ENCODE measurements at places on chromosomes 5 and 9. TPM values are rescaled to one million over a fixed set of nuclear protein-coding genes. Genes with fewer than 3 reads are reported as not detected.
A peak's percentile ranks its signal among the peaks of the same experiment; 100 is the strongest.

DNA sequence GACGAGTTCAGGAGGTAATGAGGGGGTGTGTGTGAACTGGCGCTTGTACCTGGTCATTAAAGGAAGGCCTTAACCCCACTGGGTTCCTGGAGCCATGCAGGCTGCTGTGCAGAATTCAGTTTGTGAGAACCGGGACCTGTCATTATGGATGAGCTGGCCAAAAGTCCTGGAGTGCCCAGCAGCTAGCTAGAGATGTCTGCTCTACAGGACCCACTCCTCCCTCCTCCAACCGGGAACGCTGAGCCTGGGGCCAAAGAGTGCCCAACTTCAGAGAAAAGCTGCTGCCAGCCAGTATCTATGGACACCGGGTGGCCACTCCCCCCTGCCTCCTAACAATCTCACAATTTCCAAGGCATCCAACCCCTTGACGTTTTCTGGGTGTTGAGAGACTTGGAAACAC, 1.2 kb downstream of the ENTREP1 start:
- H3K36me3 ChIP-seq = no peaks in the 10 kb centered on the region
- H3K27me3 ChIP-seq = no peaks in the 10 kb centered on the region
- H3K4me1 ChIP-seq = peaks cover 5% of the 10 kb centered on the region
- DNase-seq = no peak
- H3K27ac ChIP-seq = no peak overlapping the region
- H3K4me3 ChIP-seq = no peak overlapping the region

ADGRV1 gene
- 1.1 TPM for total RNA-seq

ADAMTS2 gene
- 58.8 TPM for total RNA-seq

DNA sequence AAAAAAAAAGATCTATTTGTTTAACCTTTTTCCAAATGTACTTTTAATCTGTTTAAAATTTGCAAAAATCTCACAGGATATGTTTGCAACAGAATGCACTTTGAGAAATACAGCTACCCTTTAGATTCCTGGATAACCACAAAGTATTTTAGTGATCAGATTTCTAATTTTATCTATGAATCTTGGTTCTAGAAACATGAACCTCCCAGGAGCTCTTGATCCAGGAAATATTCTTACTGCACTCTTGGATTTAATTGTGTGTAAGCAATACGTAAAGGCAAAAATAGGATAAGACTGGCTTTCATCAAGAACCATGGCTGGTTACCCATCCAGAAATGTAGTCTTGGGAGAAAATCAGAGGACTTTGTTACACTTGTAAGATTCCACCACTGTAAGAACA, 1581.8 kb upstream of the WWC1 start:
- no peaks in the 10 kb centered on the region for H3K36me3 ChIP-seq
- no peaks in the 10 kb centered on the region for H3K4me1 ChIP-seq
- no peak overlapping the region for H3K4me3 ChIP-seq
- DNase-seq = no peak
- no peaks in the 10 kb centered on the region for H3K27me3 ChIP-seq

LIFR gene
- 247 TPM for total RNA-seq

NKD2 gene
- total RNA-seq = not detected

GRCh38 chr9:2560180-2560579, 61.4 kb upstream of the VLDLR start:
- H3K4me1 ChIP-seq = no peaks in the 10 kb centered on the region
- no peaks in the 10 kb centered on the region for H3K27me3 ChIP-seq
- H3K27ac ChIP-seq = peak overlapping the region; percentile 64
- no peak overlapping the region for H3K4me3 ChIP-seq
- no peaks in the 10 kb centered on the region for H3K36me3 ChIP-seq

DNA sequence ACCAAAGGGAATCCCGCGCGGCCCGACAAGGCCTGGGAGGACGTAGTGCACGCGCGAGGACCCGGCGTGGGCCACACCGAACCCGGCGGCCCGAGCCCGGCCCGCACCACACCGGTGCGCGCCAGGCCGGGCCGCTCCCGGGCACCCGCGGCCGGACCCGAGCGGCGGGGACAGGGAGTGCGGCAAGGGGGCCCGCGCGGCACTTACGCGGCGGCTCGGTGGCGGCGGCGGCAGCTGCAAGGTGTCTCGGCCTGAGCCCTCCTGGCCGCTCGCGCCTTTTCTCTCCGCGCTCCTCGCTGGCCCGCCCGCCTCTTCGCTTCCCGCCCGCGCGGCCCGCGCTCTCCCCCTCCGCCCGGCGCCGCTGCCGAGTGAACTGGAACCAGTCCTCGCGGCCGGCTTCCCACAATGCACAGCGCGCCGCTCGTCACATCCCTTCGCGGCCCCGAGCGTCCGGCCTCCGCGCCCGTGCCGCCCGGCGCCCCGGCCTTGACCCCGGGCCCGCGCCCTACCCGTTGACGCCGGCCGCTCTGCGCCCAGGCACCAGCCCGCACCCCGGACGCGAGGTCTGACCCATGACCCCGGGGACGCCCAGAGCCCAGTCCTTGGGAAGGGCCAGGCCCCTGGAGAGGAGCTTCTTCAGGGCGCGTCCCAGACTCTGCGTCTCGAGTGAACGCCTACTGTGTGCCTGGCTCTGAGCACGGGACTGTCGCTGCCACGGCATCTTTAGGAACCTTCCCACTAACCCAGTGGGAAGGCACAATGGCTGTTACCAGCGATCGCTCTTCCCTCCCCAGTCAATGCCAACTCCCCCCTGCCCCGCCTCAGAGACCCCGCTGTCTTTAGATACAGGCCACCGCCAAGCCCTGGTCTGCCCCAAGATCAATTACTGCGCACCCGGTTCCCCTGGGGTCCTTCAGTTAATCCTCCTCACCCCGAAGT, at the start of gene MACROH2A1:
MACROH2A1 (minus strand) TSS at position 377 of the 939 bp plus-strand sequence. CDS start 10,138 bp downstream, outside the sequence.
- H3K36me3 ChIP-seq = no peaks in the 10 kb centered on the region
- peak; percentile 81 for DNase-seq
- H3K4me3 ChIP-seq = peak within 1 kb of the TSS; percentile 87
- no peaks in the 10 kb centered on the region for H3K4me1 ChIP-seq

TBC1D9B gene
- total RNA-seq = 210 TPM

- H3K4me1 ChIP-seq = peaks cover 17% of the 10 kb centered on the region
- no peak within 1 kb of the TSS for H3K27ac ChIP-seq
- DNase-seq = no peak
- H3K27me3 ChIP-seq = peaks cover 2% of the 10 kb centered on the region
- H3K36me3 ChIP-seq = no peaks in the 10 kb centered on the region
Measured at GRCh38 chr9:34628656-34629490, at the start of gene ARID3C. Gene ARID3C, minus strand, starts transcription at chr9:34629066. Its CDS starts 1,052 bp downstream, at chr9:34628014.

DNA sequence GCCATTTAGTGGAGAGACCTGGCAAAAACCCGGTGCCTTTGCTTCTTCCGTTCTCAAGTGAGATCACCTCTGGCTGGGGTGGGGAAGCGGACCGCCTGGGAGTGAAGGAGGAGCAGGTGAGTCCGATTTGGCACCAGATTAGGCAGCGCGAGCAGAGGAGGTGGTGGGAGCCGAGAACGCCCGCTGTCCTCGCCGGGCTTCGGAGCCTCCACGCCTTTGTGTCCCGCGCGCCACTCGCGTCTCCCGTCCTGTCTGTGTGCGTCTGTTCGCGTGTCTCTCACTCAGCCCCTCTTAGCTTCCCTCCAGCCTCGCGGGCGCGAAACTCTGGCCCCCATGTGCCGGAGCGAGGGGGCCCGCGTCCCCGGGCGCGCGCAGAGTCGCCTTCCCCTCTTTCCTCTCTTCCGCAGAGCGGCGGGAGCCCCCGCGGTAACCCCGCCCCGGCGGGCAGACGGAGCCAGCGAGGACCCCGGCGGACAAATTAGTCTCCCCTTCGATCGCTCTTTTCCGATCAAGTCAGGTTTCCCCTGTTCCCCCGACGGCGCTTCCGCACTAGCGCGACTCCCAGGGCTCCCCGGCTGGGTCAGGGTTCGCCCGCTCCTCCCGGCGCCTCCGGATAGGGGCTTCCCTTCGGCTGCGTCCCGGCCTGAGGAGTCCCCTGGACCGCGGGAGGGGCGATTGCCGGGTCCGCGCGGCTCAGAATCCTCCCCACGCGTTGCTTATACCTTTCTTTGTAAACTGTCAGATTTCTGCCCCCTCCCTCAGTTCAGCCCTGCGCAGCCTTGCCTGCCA, 7.1 kb downstream of the POU4F3 start:
- peaks cover 5% of the 10 kb centered on the region for H3K4me1 ChIP-seq
- no peak for DNase-seq
- H3K27me3 ChIP-seq = peaks cover 84% of the 10 kb centered on the region
- H3K4me3 ChIP-seq = no peak overlapping the region
- H3K27ac ChIP-seq = no peak overlapping the region

RNF38 gene
- total RNA-seq = 55.5 TPM

GARIN3 gene
- total RNA-seq = not detected

TRPM3 gene
- 8.1 TPM for total RNA-seq

PIP5KL1 gene
- not detected for total RNA-seq

ANKRD31 gene
- total RNA-seq = 1.5 TPM

DNA sequence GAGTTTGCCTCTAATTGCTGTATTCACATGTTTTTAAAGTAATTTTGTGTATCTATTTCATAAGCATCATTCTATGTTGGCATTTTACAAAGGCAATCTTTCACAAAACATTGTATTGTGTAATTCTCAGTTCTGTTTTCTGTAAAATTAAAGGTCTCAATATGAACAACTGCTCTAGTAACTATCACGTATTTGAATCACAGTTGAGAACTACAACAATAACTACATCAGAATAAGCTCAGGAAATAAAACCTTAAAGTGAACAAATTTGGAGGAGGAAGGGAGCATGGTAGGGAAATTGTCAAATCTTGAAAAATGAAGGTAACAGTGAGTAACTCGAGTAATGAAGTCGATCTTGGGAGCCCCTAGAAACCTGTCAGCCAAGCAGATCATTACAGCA, 22.5 kb upstream of the CAMK4 start:
- no peak overlapping the region for H3K27ac ChIP-seq
- no peak for DNase-seq
- peaks cover 8% of the 10 kb centered on the region for H3K4me1 ChIP-seq

DNA sequence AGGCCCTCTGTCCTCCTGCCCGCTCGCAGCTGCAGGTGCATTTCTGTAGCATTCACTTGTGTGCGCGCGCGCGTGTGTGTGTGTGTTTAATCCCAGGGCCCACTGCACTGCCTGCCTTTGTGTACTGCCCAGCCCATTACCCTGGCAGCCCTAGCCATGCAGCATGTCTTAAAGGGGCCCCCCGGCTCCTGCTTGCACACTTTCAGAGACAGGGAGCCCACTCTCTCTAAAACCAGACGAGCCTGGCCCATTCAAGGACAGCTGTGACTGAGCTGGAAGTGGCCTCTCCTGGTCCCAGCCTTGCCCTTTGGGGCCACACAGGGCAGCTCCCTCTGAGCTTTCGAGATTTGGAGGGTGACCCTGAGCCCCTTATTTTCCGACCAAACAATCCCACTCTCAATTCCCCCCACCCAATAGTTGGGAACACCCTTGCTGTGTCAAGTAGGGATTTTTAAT, 98.9 kb downstream of the DAB2IP start:
- no peaks in the 10 kb centered on the region for H3K36me3 ChIP-seq
- no peaks in the 10 kb centered on the region for H3K27me3 ChIP-seq
- H3K4me1 ChIP-seq = peaks cover 91% of the 10 kb centered on the region
- DNase-seq = no peak

DNA sequence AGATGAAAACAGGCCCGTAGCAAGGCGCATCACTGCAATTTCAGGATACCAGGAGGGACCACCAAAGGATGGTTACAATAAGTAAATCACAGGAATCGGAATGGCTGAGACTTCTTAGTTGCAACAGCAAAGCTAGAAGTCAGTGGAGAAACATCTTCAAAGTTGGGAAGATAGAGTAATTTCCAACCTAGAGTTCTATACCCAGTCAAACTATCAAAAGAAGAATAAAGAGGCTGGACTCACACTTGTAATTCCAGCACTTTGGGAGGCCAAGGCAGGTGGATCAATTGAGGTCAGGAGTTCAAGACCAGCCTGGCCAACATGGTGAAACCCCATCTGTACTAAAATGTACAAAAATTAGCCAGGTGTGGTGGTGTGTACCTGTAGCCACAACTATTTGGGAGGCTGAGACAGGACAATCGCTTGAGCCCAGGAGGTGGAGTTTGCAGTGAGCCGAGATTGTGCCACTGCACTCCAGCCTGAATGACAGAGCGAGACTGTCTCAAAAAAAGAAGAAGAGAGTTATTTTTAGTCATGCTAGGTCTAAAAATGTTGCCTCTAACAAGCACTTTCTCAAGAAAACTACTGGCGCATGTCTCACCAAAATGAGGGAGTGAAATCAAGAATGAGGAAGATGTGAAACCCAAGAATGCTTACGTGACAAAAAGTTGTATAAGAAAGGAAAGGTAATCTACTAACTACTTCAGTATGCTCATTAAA, 267.7 kb downstream of the DENND1A start:
- H3K36me3 ChIP-seq = peaks cover 52% of the 10 kb centered on the region
- H3K27ac ChIP-seq = no peak overlapping the region
- H3K4me1 ChIP-seq = no peaks in the 10 kb centered on the region
- no peak overlapping the region for H3K4me3 ChIP-seq

GRCh38 chr9:119078015-119078414, 291.2 kb downstream of the BRINP1 start:
- no peaks in the 10 kb centered on the region for H3K27me3 ChIP-seq
- H3K36me3 ChIP-seq = no peaks in the 10 kb centered on the region
- DNase-seq = no peak
- no peaks in the 10 kb centered on the region for H3K4me1 ChIP-seq
- no peak overlapping the region for H3K4me3 ChIP-seq

GRCh38 chr9:107734256-107735013, 244.9 kb upstream of the KLF4 start:
- H3K36me3 ChIP-seq = no peaks in the 10 kb centered on the region
- peaks cover 64% of the 10 kb centered on the region for H3K4me1 ChIP-seq
- H3K4me3 ChIP-seq = no peak overlapping the region
- no peak for DNase-seq
- H3K27ac ChIP-seq = peak overlapping the region; percentile 75

C6 gene
- 18.8 TPM for total RNA-seq

F2RL1 gene
- total RNA-seq = not detected

DNA sequence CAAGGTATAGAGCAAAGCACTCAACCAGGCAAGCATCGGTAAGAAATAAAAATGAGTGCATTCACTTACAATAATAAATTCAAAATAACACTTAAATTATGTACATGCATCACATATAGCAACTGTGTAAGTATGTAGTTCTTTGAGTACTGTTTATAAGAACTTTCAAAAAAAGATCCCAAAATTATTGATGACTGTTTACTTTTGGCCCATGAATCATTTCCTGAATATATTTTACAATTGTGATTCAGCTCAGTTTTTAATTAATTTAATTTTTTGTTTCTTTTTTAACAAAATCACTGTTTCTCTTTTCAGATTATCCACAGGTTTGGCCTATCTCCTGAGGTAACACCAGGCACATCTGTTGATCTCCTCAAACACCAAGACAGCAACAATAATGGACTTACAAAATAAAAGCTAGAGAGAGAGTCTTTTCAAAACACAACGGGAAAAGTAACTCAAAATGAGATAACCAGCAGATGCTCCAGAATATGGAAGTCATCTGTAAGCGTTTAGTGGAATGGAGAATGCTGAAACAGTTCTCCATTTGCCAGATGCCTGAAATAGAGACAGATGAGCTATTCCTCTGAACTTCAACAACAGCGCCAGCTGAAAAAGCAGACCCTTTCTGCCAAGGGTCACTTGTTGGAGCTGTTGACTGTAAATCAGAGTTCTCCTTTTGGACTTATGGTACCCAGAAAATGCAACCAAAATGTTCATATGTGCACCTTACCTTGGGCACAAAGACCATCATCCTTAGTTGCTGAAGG, 348.6 kb upstream of the RGMB start:
- no peaks in the 10 kb centered on the region for H3K27me3 ChIP-seq
- H3K4me3 ChIP-seq = no peak overlapping the region
- no peaks in the 10 kb centered on the region for H3K36me3 ChIP-seq
- no peak overlapping the region for H3K27ac ChIP-seq
- peaks cover 27% of the 10 kb centered on the region for H3K4me1 ChIP-seq

OLFM1 gene
- total RNA-seq = 63.8 TPM

Data from tibial nerve (tissue), 4 donors.